ENCODE measurements at places on chromosomes 13 and 19.

- DNase-seq, result no peak
Observed at GRCh38 chr13:60690604-60691003, 293.6 kb downstream of the TDRD3 start.

- DNase-seq, result no peak
Observed at GRCh38 chr19:35341565-35342225, 6.0 kb upstream of the FFAR1 start.

GRCh38 chr13:21365574-21365973 lies 93.5 kb downstream of the ZDHHC20 start:
- no peak for DNase-seq

DNA sequence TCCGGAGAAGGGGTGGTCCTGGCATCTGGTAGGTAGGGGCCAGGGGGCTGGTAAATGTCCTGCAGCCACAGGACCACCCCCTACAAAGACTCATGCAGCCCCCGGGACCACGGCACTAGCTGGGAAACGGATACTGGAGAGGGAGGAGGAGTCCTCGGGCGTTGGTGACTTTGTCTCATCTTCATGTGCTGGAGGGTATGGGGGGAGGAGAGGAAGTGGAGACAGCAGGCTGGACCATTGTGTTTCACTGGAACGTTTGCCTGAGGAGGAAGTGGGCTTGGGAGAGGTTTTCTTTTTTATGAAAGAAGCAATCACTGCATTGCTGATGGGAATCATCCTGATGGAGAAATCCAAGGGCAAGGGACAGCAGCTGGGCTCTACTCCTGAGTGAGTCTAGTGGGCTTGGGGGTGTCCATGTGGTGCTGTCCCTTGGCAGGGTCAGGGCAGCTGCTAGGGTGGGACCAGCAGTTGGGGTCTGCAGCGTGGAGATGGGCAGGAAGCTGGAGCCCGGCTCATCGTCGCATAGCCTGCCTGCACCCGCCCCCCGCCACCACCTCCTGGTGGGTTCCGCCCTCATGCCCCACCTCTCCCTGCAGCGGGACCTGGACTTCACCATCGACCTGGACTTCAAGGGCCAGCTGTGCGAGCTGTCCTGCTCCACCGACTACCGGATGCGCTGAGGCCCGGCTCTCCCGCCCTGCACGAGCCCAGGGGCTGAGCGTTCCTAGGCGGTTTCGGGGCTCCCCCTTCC lies 1.7 kb upstream of the ADM5 start:
- no peak for DNase-seq

- no peak for DNase-seq
Observed at GRCh38 chr19:48183356-48183755, 12.9 kb downstream of the ZSWIM9 start.

Data from activated CD8-positive, alpha-beta memory T cell treated with anti-CD3 and anti-CD28 coated beads for 48 hours (primary cell).